ENCODE measurements at places on chromosomes 2 and 18.

DNA sequence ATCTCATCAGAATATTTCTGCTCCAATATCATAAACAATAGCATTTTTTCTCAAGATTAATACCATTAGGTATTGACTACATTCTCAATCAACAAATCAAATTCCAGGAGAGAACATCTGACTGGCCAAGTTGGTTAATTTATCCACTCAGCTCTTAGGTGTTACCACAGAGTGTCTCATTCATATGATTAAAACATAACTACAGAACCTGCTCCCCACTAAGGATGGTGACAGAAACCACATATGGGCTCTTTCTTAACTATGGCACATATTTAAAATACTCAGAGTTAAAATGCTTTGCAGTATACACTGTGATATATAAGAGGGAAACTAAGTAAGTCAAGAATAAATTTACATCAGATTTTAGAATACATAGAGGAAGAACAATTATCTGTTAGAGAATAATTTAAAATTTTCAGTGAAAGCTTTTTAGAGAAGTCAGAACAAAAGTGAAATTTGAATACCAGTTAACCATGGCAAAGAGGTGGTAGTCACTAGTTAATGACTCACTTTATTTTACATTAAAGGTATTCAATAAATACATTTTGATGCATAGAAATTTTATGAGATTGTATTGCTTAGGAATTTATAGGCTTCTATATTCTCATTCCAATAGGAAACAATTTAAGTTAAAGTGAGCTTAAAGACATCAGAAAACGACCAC is 1120.8 kb upstream of the TMEFF2 start:
- DNase-seq: no peak

- no peak for DNase-seq
These were observed 88.0 kb upstream of the SETBP1 start for GRCh38 chr18:44592639-44593038.

- DNase-seq: no peak
These were observed 42.1 kb upstream of the SNTG2 start for GRCh38 chr2:908568-908967.

DNA sequence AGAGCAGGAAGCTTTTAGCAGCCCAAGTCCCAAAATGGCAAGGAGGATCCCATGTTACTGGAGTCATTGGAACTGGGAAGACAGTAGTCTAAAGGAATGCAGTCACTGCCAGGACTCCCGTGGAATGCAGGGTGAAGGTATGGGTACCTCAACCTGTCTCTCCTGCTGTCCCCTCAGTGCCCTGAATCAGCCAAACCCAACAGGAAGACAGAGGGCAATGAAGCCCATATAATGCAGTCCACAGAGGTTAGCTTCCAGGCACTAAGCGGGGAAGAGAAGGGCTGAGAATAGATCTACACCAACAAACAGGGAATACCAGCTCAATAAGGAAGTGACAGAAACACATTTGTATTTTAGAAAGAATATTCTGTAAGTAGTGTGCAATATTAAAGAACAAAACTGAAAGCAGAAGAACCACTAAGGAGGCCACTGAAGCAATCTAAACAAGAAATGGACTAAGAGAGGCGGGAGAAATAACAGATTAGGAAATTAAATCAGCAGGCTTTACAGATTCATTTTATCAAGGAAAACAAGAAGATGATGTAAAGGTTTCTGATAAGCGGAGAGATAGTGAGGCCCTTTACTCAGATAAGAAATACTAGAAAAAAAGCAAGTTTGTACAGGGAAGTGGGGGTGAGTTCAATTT is 8.3 kb downstream of the NEMP2 start:
- no peak for DNase-seq

- DNase-seq: no peak
These were observed 99.7 kb downstream of the EIPR1 start for GRCh38 chr2:3277748-3278520.

DNA sequence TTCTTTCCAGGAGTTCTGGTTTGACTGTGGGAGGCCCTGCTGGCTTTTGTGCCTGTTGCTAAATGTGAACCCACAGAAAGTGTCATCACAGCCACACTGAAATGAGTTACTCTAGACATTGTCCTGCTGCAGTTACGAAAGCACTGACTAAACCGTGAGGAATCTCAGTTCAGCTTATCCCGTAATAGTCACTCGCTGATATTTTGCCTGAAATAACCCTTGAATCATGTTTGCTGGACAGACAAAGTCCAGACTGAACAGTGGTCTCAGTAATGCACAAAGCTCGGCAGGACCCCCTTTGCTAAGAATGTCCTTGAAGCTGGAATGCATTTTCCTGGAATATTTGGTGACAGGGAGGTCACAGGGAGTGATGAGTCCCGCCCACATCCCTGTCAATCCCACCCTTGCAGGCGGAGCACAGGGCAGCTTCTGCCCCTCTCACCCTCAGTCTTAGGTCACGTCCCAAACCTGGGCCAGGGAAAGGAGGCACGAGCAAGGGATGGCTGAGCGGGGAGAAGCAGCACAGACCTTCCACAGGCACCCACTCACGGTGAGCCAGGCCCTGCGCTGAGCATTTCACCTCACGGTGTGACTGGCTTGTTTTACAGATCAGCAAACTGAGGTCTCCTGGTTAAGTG is 53.4 kb downstream of the ADI1 start:
- no peak for DNase-seq

DNA sequence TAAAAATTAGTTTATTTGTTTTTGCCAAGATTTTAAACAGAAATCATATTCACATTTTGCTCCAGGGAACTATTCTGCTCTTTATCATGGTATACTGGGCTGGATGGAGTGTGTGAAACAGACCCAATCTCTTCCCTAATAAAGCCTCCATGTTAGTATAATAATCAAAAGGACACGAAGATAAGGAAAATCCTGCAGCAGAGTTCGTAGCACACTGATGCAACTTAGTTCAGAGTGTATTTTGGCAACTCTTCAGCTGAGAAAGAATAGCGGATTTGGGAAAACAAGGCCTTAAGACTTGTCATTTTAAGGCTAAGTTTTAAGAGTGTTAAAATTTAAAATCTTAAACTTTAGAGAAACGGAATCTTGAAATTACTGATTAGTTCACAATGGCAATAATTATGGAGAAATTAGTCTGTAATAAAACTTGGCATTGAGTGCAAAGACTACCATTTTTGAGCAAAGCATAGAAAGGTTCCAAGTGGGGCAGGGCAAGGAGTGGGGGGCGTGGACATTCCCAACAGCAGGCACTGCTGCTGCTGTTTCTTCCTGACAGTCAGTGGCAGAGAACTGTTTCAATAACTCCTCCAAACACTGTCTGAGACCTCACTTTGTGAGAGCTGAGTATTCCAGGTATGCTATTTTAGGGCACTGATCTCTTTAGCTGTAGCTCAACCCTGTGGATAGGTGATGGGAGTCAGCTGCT is 225.0 kb downstream of the HRH4 start:
- no peak for DNase-seq

GRCh38 chr2:9807555-9808305 is 35.5 kb upstream of the TAF1B start:
- DNase-seq: no peak

- no peak for DNase-seq
These were observed 22.7 kb downstream of the FARP2 start for GRCh38 chr2:241378816-241379215.

- no peak for DNase-seq
These were observed 152.0 kb upstream of the RAB6C start for GRCh38 chr2:129827311-129828090.
